ENCODE measurements at places on chromosomes 16 and 17. TPM values are rescaled to one million over a fixed set of nuclear protein-coding genes. Genes with fewer than 3 reads are reported as not detected.

- no peak for DNase-seq
Measured at GRCh38 chr16:74580833-74581232, 26.1 kb downstream of the GLG1 start.

GRCh38 chr16:80680839-80681238 lies 123.6 kb downstream of the CDYL2 start:
- no peak for DNase-seq

GRCh38 chr17:8185582-8186445 lies 4.2 kb downstream of the BORCS6 start:
- no peak for DNase-seq

DNA sequence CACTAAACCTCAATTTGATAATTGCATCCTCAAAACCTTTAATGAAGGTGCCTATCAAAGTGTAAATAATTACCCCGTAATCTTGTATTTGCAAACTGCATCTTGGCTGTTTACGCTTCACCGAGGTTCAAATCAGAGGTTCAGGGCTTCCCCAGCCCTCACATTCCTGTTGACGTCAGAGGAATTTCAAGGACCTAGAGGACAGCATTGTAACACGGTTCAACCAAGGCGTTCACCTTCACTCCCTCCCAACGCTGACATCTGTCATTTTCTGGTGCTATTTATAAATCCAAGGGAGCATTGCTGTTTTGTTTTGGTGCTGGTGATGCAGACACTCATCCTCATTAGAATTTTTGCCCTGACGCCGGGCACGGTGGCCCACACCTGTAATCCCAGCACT lies 691.6 kb upstream of the RBFOX1 start:
- DNase-seq, result no peak

DNA sequence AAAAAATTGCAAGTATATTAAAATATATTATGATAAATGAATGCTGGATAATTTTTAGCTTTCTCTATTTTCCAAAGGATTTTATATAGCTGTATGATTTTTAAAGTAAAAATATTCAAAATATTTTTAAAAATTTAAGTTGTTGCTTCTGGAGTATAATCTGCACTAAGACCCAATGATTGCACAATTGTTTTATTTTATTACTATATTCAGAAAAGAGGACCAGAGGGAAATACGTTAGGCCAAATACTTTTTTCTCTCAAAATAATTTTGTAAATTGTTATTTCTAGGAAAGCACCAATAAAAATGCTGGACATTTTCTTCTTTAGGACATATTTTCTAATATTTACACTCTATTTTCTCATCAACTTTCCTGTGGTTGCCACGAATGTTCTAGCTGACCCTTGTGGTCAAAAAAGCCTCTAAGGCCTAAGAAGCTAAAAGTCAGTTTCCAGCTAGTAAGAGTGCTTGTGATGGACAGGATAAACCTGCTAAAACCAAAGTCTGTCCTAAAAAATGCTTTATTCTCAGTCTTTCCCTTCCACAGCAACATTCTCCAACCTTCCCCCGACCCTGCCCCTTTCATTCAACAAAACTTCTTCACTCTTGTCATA lies 31.2 kb downstream of the MMD start:
- no peak for DNase-seq

DNA sequence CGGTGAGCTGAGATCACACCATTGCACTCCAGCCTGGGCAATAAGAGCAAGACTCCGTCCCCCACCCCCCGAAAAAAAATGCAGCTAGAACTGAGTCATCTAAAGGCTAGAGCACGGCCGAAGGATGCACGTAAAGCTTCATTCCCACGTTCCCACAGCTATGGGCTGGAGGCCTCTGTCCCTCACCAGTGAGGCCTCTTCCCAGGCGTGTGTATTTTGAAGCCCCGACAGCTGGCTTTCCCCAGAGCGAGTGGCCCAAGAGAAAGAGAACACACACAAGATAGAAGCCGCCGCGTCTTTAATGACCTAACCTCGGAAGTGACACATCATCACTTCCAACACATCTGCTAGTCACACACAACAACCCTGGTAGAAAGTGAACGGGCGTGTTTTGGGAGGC lies 6.6 kb upstream of the KCTD5 start:
- no peak for DNase-seq

DNA sequence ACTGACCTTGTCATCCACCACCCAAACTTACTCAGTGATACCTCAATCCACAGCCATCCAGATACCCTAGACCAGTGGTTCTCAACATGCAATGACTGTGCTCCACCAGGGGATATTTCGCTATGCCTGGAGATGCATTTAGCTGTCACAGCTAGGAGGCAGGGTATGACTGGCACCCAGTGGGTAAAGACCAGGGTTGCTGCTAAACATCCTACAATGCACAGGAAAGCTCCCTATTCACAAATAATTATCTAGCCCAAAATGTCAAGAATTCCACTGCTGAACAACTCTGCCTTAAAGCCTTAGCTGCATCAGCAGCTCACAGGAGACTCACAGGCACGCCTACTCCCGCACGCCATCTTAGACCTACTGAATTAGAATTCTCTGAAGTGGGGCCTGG lies 212.6 kb downstream of the GRIN2A start:
- DNase-seq, result no peak

GRCh38 chr17:81960130-81960958 lies 643 bp downstream of the NOTUM start:
- no peak for DNase-seq

GRCh38 chr16:48246066-48246465 lies 1.3 kb downstream of the ABCC11 start:
- DNase-seq, result no peak

- DNase-seq, result no peak
Measured at GRCh38 chr17:37066322-37067255, 117.8 kb downstream of the AATF start.

GRCh38 chr16:67910158-67910557 lies 17.1 kb downstream of the PSKH1 start:
- no peak for DNase-seq

DNA sequence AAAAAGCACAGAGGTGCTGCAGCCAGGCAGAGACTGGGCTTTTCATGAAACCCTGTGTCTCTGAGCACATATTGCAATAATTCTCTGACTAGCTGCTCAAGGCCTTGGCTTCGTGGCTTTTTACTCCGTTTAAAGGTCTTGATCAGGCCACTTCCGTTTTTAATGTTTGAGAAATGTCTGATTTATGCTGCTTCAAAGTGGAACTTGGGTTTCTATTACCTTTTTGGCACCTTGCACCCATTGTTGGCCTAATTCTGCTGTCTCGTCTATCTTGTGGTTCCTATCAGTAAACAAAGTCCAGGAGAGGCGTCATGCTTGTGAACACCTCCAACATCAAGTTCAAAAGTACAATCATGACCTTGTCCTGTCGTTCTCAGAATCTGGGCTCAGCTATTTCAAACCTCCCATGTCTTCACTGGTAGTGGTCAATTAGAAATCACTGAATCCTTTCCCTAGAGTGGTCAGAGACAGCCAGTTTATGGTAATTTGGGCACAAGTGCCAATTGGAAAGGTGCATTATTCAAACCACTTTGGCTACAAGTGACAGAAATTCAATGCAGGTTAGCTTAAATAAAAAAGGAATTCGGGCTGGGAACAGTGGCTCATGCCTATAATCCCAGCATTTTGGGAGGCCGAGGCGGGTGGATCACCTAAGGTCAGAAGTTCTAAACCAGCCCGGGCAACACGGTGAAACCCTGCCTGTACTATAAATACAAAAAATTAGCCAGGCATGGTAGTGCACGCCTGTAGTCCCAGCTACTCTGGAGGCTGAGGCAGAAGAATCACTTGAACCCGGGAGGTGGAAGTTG lies 33.3 kb upstream of the METTL9 start:
- no peak for DNase-seq

DNA sequence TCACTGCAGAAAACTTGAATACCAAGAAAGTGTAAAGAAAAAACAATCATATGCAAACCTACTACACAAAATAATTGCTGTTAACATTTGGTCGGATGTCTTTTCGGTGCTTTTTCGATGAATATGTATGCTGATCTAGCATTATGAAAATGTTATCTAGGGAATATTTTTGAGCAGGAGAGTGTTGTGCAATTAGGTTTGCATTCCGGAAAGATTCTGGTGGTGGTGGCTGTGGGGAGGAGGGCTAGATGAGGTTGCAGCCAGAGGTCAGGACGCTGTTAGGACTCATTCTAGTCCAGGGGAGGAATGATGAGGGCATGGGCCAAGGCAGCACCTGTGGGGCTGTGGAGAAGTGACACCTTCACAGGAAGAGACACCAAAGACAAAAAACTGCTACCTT lies 258.0 kb upstream of the ASIC2 start:
- no peak for DNase-seq

- no peak for DNase-seq
Measured at GRCh38 chr17:53191878-53192277, 630.8 kb upstream of the KIF2B start.

- no peak for DNase-seq
Measured at GRCh38 chr17:72056727-72057290, 64.0 kb upstream of the SOX9 start.

DNA sequence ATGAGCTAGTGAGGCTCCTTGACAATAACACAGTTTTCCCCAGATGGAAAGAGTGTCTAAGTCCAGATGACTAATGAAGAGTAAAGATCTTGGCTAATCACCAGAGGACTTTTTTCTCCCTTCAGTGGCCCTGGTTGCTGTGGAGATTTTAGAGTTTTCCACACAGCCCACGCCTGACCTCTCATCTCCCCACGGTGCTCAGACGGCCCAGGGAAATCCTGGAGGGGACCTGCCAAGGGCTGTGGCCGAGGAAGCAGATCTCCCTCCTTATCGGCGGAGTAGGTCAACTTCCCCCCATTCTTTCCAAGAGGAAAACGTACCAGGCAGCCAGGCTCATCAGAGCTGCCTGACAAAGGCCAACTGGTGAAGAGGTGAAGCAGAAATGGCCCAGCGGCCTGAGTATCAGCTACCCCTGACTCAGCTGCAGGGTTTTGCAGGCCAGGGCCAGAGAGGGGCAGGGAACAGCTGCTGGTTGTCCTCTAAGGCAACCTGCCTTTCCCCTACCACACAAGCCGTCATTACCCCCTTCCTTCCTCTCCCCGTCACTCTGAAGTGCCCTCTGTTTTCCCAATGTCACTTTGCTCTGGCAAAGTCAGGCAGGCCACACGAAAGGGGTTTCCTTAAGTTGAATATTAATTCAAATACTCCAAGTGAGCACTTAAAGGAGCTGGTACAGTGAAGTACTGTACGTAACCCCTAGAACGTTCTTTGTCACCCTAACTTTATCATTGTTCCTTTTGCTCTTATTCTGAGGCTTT lies 140.2 kb upstream of the ADAMTS18 start:
- DNase-seq, result peak; percentile 45

- DNase-seq, result no peak
Measured at GRCh38 chr17:81834831-81835267, at the start of gene PPP1R27. PPP1R27 (minus strand) TSS chr17:81835050; CDS start chr17:81834953, 97 bp downstream.

- no peak for DNase-seq
Measured at GRCh38 chr16:10868104-10868595, 8.9 kb upstream of the CIITA start.

Gene TTYH2
- 1.2 TPM for total RNA-seq

Gene CTRB1
- not detected for total RNA-seq

Gene CD300H
- not detected for total RNA-seq

Gene NPIPA1
- total RNA-seq, result 17.9 TPM

Gene IKZF3
- not detected for total RNA-seq

Gene KCNH4
- not detected for total RNA-seq

Gene SLC47A1
- 0.52 TPM for total RNA-seq

Gene EVPLL
- not detected for total RNA-seq

Measured in epithelial cell of proximal tubule (primary cell).